HFFc6 (cell line): ENCODE measurements at places on chromosomes 2 and 18. TPM values are rescaled to one million over a fixed set of nuclear protein-coding genes. Genes with fewer than 3 reads are reported as not detected.
A peak's percentile ranks its signal among the peaks of the same experiment; 100 is the strongest.

- no peak for DNase-seq
Measured at GRCh38 chr18:66727991-66728390, 124.1 kb upstream of the CDH19 start.

FABP1 gene
- not detected in 3 replicates for total RNA-seq

DNA sequence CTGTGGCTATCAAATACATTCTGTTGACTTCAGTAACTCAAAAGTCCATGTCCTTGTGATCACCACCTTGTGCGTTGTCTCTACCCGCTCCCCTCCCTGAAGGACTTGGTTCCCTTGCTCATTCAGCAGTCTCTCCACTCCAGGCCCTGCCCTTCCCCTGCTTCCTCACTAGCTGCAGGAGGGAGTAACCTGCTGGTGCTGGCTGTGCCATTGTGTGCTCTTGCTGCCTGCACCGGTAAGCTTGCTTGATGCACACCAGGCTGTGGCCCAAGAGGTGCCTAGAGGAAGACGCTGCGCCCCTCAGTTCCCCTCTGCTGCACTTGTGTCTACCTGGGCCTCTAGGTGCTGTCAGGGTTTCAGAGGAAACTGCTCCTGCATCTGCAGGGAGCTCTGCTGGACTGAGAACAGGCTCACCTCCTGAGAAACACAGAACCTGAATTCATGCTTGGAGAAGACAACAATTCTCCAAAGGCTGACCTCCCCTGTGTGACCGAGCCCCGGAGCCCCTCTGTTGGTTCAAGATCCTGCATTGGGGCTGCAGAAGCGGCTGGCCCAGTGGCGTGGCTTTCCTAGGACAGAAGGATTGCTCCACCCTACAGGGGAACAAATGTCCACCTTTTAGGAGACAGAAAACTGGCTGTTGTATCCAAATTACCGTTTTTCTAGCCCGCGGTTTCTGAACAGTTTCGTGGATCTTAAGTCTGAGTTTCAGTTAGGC is 33.6 kb downstream of the PTPRM start:
- no peak for DNase-seq

RBM44 gene
- 0.05 to 0.09 TPM in 2 of 3 replicates, not detected in the other for total RNA-seq

VAMP5 gene
- 60.8 to 81.1 TPM (median 76.9 TPM) in 3 replicates for total RNA-seq

DPP10 gene
- not detected in 3 replicates for total RNA-seq

TMEM198 gene
- total RNA-seq, result 2.4 to 3.4 TPM (median 2.7 TPM) in 3 replicates

DNA sequence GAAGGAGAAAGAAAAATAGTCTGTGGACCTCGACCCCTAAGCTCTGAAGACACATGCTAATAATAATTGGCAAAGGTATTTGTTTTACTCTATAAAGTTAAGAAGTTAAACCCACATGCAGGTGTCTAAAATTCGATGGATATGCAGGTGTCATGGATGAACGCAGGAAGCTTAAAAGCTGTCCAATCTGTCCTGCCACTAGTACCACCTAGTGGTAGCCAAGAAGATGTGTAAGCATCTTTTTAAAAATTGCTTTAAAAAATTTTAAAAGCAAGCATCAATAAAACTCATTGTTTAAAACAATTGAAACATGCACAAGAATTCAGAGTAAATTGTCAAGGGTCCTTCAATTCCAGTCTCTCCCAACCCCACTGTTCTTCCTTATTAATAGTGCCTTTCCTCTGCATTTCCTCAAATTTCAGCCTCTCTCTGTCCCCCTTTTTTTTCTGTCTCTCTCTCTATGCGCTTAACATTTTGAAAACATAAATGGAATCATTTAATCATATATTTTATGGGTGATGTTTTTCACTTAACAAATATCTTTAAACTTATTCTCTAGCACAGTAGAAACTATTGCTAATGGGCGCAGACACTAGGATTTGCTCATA is 30.6 kb upstream of the PPP3R1 start:
- DNase-seq, result peak; percentile 25

CTLA4 gene
- not detected in 3 replicates for total RNA-seq

HOXD8 gene
- total RNA-seq, result 3.9 to 4.8 TPM (median 4.6 TPM) in 3 replicates

DNA sequence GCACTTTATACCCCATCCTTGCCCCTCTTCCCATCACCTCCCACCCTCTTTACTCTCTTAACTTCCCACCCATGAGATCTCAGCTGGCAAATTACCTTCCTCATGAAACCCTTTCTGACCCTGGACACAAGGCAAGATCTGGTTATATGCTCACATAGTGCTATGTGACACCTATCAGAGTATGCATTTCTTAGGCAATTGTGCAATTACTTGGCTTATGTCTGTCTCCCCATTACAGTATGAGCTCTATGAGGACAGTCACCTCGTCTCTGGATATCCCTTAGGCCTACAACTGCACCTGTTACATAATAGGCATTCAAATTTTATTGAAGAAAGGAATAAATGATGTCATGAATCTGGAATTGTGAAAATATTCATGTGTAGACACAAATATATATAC is 91.4 kb downstream of the ZNF385B start:
- DNase-seq, result no peak

GRCh38 chr2:163709270-163709669 is 26.5 kb downstream of the FIGN start:
- DNase-seq, result no peak

HEATR5B gene
- 10.3 to 12.5 TPM (median 11.4 TPM) in 3 replicates for total RNA-seq

MBP gene
- total RNA-seq, result 0.09 to 0.35 TPM (median 0.19 TPM) in 3 replicates

DNA sequence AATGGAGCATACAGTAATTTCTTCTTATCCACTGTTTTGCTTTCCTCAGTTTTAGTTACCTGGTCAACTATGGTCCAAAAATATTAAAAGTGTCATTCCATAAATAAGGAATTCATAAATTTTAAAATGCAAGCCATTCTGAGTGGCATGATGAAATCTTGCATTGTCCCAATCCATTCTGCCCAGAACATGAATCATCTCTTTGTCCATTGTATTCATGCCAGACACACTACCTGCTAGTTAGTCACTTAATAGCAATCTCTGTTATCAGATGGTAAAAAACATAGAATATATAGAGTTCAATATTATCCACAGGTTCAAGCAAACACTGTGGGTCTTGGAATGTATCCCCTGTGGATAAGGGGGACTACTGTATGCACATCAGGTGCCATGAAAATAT is 872.2 kb upstream of the NXPH2 start:
- no peak for DNase-seq

DNA sequence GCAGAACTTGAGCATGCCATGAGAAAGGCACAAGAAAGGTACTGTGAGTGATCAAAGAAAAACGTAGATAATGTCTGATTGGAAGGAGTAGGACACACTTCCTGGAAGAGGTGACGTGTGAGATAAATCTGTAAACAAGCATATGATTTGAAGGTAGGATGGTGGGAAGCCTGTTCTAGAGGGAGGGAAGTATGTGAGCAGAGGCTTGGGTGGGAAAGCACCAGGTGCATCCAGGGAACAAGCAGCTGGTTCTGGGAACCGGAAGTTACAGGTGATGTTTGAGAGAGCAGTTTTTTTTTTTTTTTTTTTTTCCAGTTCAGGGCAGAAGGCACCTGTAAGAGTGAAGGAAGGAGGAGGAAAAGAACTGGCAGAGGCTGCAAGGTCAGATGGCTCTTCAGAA is 116.6 kb upstream of the EFEMP1 start:
- DNase-seq, result no peak

DNA sequence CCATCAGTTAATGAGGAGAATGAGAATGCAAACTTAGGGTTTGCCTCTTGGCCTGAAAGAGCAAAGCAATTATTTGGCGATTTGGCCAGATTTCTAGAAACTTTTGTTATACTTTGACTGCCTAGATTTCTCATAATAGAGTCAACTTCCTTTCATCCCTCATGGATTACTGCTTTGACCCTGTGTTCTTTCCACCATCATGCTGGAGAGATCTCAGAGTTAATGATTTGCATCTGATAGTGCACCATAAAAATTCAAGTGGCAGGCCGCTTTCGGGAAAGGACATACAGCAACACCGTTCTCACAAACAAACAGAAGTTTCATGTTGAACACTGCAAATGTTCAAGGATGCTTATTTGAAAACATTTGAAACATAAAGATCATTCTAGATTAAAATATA is 143.7 kb upstream of the ZFP36L2 start:
- no peak for DNase-seq

GRCh38 chr2:98736464-98736889 is 5.5 kb upstream of the MGAT4A start:
- no peak for DNase-seq
